NCI-H446 treated with DMSO at 0.1 percent for 48 hours (cell line): ENCODE measurements at places on chromosomes 1 and 21.

- no peak for DNase-seq
Measured at GRCh38 chr21:42373196-42373907, 7.0 kb upstream of the TFF1 start.

- no peak for DNase-seq
Measured at GRCh38 chr1:17201201-17202021, 3.5 kb upstream of the PADI1 start.

- no peak for DNase-seq
Measured at GRCh38 chr1:241083285-241083684, 273.7 kb downstream of the RGS7 start.

- DNase-seq, result no peak
Measured at GRCh38 chr1:167477986-167478385, 40.3 kb downstream of the CD247 start.

- DNase-seq, result no peak
Measured at GRCh38 chr1:245197911-245198379, 43.2 kb downstream of the KIF26B start.

- no peak for DNase-seq
Measured at GRCh38 chr1:12594966-12595756, 22.8 kb downstream of the DHRS3 start.

DNA sequence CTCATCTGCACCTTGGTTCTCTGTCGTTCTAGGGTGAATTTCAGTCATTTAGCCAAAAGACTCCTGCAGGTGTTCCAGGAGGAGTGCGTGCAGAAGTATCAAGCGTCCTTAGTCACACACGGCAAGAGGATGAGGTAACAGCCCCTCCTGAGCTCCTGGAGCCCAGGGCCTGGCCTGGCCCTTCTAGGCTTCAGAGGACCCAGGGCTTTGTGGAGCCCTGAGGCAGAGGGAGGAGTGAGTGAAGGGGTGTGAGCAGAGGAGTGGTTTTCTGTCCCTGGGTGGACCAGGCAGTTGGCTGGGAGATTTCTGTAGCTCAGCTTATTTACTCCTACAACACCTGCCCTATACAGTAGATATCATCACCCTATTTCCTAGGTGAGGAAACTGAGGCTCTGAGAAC is 15.7 kb upstream of the RASSF5 start:
- DNase-seq, result no peak

GRCh38 chr1:211830055-211830327 is 572 bp downstream of the LPGAT1 start:
- DNase-seq, result no peak
